ENCODE measurements at places on chromosomes 13 and 19.

DNA sequence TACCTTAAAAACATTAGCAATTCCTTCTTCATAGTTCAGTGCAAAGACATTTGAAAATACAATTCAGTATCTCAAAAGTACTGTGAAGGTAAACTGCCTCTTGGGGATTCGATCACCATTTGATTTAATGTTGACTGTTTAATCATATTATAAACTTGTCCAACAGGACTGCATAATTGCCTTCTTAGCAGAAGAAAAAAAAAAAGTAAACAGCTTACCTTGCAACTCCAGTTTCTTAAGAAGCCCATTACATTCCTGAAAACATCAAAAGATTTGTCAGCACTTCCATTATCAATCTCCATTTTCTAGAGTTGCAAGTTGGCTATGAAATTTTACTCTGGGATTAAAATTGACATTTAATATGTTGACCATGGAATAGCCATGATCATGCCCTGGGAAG lies 1154.6 kb downstream of the OLFM4 start:
- DNase-seq, result no peak

DNA sequence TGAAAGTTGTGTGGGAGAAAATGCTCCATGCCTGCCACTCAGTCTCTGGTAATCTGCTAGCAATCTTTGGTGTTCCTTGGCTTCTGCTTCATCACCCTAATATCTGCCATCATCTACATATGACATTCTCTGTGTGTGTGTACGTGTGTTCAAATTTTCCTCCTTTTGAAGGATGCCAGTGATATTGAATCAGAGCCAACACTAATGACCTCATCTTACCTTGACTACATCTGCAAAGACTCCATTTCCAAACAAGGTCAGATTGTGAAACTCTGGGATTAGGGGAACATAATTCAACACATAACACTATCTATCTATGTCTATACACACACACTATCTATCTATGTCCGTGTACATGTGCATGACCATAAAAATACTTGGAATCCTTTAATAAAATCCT lies 81.4 kb upstream of the IRS2 start:
- no peak for DNase-seq

DNA sequence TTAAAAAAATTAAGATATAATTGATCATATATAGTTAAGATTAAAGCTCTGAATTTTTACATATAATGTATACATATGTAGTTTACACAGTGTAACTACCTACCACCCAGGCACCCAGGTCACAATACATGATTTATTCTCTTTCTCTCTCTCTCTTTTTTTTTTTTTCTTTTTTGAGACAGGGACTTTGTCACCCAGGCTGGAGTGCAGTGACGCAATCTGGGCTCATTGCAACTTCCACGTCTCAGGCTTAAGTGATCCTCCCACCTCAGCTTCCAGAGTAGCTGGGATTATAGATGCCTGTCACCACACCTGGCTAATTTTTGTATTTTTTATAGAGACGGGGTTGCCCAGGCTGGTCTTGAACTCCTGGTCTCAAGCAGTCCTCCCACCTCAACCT lies 18.8 kb upstream of the CLASRP start:
- DNase-seq, result no peak

DNA sequence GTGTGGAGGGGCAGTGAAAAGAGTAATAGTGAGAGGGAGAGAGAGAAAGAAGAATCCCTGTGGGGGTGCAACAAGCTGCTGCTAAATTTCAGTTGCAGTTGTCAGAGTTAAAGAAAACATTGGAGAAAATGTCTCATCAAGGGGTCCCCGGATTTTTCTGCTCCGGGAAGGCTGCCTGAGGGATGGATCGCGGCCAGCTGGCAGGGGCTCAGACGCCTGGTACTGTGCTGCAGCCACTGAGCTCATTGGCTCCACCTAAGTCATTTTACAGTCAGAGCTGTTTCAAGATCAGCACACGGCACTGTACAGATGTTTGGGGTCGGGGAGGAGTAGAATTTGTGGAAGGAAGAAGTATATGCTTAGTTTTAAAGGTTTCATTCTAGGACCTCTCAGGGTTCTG lies 106.2 kb downstream of the SHISA2 start:
- no peak for DNase-seq

DNA sequence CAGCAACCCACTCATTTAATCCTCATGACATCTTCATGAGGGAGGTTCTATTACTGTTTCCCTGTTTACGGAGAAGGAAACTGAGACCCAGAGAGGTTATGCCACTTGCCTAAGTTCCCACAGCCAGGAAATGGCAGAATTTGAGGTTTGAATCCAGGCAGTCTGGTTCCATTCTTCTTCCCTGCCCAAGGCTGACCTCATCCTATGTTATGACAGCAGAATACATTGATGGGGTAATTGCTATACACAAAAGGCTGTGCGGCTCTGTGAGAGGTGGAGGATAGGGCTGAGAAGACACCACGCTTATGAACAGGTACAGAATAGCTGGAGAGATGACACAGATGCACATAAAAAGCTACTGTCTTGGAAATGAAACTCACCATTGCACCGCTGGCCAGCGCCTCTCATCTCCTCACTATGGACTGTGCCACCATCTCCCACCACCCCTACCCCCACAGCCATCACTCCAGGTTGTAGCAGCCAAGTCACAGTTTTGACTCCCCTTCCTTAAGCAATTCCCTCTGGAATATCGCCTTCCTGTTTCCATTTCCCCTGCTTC lies 11.5 kb downstream of the MAG start:
- no peak for DNase-seq

GRCh38 chr13:52787235-52787634 lies 47.6 kb upstream of the CNMD start:
- no peak for DNase-seq

DNA sequence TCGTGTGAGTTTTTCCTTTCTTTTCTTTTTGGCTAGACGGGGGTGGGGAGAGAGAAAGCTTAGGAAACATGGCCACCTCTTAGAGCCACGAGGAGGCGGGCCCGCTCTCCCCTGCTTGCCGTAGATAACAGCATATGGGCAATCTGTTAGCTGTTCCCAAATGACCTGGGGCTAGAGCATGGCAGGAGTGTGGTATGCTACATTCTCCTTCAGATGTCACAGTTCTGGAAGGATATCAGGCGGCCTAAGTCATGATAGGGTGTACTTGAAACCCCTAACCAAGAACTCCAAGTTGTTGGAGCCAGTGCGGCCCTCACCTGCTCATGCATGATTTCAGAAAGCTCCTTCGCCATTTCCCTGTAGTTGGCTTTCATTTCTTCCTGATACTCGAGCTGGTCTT lies 44.3 kb upstream of the SLC15A1 start:
- no peak for DNase-seq

- no peak for DNase-seq
Measured at GRCh38 chr19:21838646-21839045, 2.7 kb upstream of the ZNF43 start.

DNA sequence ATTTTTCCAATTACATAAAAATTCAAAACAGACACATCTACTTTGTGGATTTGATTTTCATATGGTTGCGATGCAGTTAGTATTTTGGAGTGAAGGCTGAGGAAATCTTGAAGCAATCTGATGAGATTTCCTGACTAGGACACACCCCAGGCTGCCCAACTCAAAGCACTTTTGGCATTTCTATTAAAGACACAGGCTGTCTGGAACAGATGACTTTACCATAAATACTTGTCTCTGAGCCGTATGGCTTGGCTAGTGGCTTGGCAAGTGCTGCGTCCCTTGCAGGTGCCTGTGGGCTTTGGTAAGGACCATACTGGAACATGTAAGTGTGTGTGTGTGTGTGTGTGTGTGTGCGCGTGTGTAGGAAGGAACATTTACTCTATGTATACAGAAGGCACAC lies 218.8 kb downstream of the FGF9 start:
- no peak for DNase-seq

GRCh38 chr13:39245688-39246087 lies 207.4 kb downstream of the NHLRC3 start:
- DNase-seq, result no peak

GRCh38 chr13:60491531-60491930 lies 94.5 kb downstream of the TDRD3 start:
- no peak for DNase-seq

- DNase-seq, result no peak
Measured at GRCh38 chr13:20566468-20566897, 474 bp upstream of the IFT88 start.

DNA sequence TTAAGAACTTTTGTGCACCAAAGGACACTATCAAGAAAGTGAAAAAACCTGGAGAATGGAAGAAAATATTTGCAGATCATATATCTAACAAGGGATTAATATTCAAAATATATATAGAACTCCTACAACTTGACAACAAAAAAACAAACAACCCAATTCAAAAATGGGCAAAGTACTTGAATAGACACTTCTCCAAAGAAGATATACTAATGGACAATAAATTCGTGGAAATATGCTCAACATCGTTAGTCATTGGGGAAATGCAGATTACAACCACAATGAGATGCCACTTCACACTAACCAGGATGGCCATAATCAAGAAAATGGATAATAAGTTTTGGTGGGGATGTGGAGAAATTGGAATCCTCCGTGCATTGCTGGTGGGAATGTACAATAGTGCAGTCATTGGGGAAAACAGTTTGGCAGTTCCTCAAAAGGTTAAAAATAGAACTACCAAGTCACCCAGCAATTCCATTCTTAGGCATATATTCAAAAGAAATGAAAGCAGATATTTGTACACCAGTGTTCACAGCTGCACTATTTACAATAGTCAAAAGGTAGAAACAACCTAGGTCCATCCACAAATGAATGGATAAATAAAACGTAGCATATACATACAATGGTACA lies 2.2 kb upstream of the LSR start:
- no peak for DNase-seq

- no peak for DNase-seq
Measured at GRCh38 chr19:38953677-38954076, 21.9 kb downstream of the FBXO17 start.

DNA sequence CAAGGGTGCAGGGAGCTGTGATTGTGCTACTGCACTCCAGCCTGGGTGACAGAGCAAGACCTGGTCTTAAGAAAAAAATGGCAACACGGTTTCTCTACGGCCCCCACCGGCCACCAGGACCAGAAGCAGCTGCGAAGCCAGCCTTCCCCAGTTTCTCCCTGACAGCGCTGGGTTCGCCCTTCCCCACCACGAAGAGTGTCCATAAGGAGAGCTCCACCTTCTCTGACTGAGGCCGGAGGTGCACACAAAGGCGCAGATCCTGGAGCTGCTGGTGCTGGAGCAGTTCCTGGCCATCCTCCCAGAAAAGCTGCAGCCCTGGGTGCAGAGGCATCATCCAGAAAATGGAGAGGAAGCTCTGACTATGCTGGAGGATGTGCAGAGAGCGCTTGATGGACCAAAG lies 52.2 kb upstream of the ZNF599 start:
- DNase-seq, result no peak

DNA sequence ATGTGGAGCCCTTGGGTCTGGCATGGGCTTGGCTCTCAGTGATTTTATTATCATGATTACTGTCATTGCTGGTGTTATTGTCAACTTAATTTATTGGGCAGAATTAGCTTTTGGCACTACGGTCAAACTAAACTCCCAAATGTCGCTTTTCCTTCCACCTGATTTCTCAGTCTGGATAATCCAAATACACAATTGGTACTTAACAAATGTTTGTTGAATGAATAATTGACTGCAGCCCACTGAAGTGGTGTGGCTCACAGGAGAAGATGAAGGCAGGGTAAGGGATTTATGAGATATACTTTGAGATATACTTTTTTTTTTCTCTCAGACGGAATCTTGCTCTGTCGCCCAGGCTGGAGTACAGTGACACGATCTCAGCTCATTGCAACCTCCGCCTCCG lies 1.5 kb downstream of the COLGALT1 start:
- no peak for DNase-seq

DNA sequence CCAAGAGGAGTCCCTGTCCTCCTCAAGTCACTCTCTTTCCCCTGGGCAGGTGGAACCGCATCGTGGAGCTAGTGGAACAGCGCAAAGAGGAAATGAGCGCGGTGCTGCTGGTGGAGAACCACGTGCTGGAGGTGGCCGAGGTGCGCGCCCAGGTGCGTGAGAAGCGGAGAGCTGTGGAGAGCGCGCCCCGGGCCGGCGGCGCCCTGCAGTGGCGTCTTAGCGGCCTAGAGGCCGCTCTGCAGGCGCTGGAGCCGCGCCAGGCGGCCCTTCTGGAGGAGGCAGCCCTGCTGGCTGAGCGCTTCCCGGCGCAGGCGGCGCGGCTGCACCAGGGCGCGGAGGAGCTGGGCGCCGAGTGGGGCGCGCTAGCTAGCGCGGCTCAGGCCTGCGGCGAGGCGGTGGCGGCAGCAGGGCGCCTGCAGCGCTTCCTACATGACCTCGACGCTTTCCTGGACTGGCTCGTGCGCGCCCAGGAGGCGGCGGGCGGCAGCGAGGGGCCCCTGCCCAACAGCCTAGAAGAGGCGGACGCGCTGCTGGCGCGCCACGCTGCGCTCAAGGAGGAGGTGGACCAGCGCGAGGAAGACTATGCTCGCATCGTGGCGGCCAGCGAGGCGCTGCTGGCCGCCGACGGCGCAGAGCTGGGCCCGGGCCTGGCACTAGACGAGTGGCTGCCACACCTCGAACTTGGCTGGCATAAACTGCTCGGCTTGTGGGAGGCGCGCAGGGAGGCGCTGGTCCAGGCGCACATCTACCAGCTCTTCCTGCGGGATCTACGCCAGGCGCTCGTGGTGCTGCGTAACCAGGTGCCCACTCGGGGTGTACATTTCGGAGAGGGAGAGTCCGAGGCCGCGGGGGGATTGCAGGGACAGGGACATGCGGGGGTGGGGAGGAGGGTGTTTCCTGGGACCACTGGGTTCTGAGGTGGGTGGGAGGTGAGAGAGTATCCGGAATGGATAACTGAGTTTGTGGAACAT lies 52.8 kb downstream of the SPTBN4 start:
- no peak for DNase-seq

GRCh38 chr13:94515374-94515773 lies 35.9 kb upstream of the DCT start:
- DNase-seq, result no peak

DNA sequence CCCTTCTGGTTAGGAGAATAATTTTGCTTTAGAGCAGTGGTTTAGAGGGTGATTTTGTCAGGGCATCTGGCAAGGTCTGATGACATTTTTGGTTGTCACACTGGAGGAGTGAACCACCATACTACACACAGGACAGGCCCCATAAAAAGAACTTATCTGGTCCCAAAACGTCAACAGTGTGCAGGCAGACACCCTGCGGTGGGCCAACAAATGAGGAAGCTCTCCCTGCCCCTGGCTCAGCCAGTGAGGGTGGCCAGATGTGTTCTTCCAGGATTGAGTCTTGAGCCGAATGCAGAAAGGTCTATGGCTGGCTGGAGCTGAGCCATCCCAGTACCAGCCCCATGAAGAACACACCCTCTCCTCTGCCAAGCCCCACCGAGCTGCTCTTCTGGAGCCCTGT lies 149.2 kb downstream of the MIPEP start:
- no peak for DNase-seq

Measured in stimulated activated CD8-positive, alpha-beta memory T cell treated with anti-CD3 and anti-CD28 coated beads, Interleukin-7, amount 100 ng/mL, for 48 hours (primary cell).